Glutamatergic neuron (in vitro differentiated cells): ENCODE measurements at places on chromosomes 11 and 22. TPM values are rescaled to one million over a fixed set of nuclear protein-coding genes. Genes with fewer than 3 reads are reported as not detected.
A peak's percentile ranks its signal among the peaks of the same experiment; 100 is the strongest.

The TCN2 gene
- 4.1 TPM for total RNA-seq

The OR52N4 gene
- total RNA-seq = not detected

The INPPL1 gene
- 62.8 TPM for total RNA-seq

The KRTAP5-8 gene
- not detected for total RNA-seq

The ROM1 gene
- 1.3 TPM for total RNA-seq

The MFRP gene
- not detected for total RNA-seq

The C11orf87 gene
- 0.27 TPM for total RNA-seq

The KCTD14 gene
- total RNA-seq = 0.32 TPM

The ZNF214 gene
- total RNA-seq = 1.8 TPM

- no peak overlapping the region for H3K27ac ChIP-seq
- H3K27me3 ChIP-seq = peaks cover 2% of the 10 kb centered on the region
- peak; percentile 92 for DNase-seq
- H3K36me3 ChIP-seq = no peaks in the 10 kb centered on the region
- H3K4me1 ChIP-seq = no peaks in the 10 kb centered on the region
Observed at GRCh38 chr22:31977141-31977841, 33.0 kb downstream of the YWHAH start.

- peaks cover 7% of the 10 kb centered on the region for H3K27me3 ChIP-seq
- peaks cover 64% of the 10 kb centered on the region for H3K4me1 ChIP-seq
- H3K27ac ChIP-seq = peak overlapping the region; percentile 60
- DNase-seq = peak; percentile 28
- H3K4me3 ChIP-seq = peak overlapping the region; percentile 50
- H3K36me3 ChIP-seq = no peaks in the 10 kb centered on the region
Observed at GRCh38 chr11:134120143-134120850, 51.4 kb downstream of the JAM3 start.

- peaks cover 4% of the 10 kb centered on the region for H3K27me3 ChIP-seq
- DNase-seq = no peak
- peaks cover 5% of the 10 kb centered on the region for H3K36me3 ChIP-seq
- peaks cover 50% of the 10 kb centered on the region for H3K4me1 ChIP-seq
- H3K27ac ChIP-seq = no peak overlapping the region
- H3K4me3 ChIP-seq = peak overlapping the region; percentile 49
Observed at GRCh38 chr22:42909363-42910058, 52.4 kb upstream of the ARFGAP3 start.

DNA sequence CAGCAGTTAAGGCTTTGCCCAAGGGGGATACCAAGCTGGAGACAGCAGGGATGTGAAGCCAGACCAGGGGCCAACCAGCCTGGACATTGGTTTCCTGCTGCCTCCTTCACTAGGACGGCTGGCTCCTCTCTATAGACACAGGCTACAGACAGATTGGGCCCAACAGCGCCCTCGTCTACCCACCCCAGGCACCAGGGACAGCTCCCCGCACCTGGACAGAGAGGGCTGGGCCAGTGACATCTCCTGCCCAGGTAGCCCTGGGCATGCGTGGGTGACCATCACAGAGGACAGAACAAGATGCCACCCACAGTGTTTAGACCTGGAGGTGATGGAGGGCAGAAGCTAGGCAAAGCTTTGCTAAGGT, 1.2 kb downstream of the DKK3 start:
- H3K4me1 ChIP-seq = peaks cover 22% of the 10 kb centered on the region
- peaks cover 5% of the 10 kb centered on the region for H3K36me3 ChIP-seq
- H3K27ac ChIP-seq = peak overlapping the region; percentile 15
- peaks cover 2% of the 10 kb centered on the region for H3K27me3 ChIP-seq

GRCh38 chr11:14095882-14096281, 133.4 kb downstream of the SPON1 start:
- peaks cover 4% of the 10 kb centered on the region for H3K4me1 ChIP-seq
- H3K36me3 ChIP-seq = no peaks in the 10 kb centered on the region
- H3K27me3 ChIP-seq = no peaks in the 10 kb centered on the region
- no peak for DNase-seq
- H3K27ac ChIP-seq = no peak overlapping the region
- no peak overlapping the region for H3K4me3 ChIP-seq

- H3K4me1 ChIP-seq = peaks cover 9% of the 10 kb centered on the region
- peak overlapping the region; percentile 1 for H3K4me3 ChIP-seq
- peaks cover 13% of the 10 kb centered on the region for H3K36me3 ChIP-seq
Observed at GRCh38 chr11:47324520-47324919, 28.0 kb downstream of the MYBPC3 start.

DNA sequence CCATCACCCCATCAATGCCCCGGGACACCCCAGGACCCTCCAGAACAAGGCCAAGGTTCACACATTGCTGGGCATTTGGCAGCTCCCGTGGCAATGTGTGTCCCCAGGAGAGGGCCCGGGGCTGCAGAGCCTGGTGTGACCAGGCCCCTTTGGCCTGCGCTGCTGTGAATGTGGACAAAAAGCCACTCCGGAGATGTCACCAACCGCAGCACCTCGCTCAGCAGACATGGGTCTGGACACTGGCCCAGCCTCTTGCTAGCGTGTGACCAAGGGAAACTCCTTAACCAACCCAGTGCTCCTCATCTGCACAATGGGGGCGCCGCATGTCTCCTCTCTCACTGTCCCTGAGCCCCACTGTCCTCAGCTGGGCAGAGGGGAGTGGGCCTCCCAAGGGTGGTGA, 8.0 kb upstream of the CHADL start:
- H3K27me3 ChIP-seq = peaks cover 7% of the 10 kb centered on the region
- no peak for DNase-seq
- H3K36me3 ChIP-seq = no peaks in the 10 kb centered on the region
- H3K4me3 ChIP-seq = no peak overlapping the region
- H3K4me1 ChIP-seq = no peaks in the 10 kb centered on the region

DNA sequence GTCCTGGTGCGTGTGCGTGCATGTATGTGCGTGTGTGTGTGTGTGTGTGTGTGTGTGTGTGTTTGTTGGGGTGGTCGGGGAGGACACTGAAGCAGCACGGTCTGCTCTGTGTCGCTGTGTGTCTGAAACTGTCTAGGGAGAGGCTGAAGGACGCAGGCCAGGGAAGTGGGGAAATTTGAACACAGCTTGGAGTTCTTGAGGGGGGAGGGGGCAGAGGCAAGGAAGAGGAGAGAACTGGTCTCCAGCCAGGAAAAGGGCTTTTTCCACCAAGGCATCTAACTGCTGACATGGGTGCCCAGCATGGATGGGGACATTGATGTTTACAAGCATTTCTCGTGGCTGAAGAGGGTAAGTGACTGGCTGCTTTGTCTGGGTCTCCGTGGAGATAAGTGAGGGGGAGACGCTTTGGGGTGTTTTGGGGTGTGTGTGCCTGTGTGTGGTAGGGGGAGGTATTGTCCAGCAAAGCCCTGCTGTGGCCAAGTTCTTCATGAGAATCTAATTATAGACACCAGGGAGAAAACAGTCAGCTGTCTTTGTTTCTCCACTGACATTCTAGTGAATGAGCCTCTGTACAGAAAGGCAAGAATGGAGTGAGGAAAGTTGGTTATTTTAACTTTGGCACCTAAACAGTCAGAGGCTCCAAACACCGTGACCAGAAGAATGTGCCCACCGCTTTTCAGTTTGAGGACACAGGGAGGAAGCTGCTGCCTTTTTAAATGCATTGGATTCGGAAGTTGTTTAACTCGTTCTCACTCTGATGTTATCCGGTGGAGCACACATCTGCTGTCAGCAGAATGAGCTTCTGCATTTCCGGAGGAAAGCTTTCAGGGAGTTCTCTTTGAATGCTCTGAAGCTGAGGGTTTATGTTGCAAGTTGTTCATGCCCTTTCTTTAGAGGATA, 63.7 kb downstream of the PPFIBP2 start:
- no peak for DNase-seq
- peaks cover 17% of the 10 kb centered on the region for H3K4me1 ChIP-seq
- peak overlapping the region; percentile 47 for H3K4me3 ChIP-seq
- H3K27ac ChIP-seq = peak overlapping the region; percentile 56

DNA sequence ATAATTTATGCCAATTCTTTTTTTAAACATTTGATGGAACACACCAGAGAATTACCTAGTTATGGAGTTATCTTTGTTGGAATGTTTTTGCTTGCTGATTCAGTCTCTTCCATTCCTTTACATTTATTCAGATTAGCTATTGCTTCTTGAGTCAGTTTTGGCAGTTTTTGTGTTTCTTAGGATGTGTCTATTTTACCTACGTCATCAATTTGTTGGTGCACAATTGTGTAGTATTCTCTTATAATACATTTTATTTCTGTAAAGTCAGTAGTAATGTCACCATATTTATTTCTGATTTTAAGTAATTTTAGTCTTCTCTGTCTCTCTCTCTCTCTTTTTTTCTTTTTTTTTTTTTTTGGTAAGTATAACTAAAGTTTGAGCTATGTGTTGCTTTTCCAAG, 929.5 kb upstream of the RAG2 start:
- no peaks in the 10 kb centered on the region for H3K4me1 ChIP-seq
- no peak overlapping the region for H3K27ac ChIP-seq
- H3K27me3 ChIP-seq = no peaks in the 10 kb centered on the region
- no peak for DNase-seq
- H3K36me3 ChIP-seq = peaks cover 7% of the 10 kb centered on the region

DNA sequence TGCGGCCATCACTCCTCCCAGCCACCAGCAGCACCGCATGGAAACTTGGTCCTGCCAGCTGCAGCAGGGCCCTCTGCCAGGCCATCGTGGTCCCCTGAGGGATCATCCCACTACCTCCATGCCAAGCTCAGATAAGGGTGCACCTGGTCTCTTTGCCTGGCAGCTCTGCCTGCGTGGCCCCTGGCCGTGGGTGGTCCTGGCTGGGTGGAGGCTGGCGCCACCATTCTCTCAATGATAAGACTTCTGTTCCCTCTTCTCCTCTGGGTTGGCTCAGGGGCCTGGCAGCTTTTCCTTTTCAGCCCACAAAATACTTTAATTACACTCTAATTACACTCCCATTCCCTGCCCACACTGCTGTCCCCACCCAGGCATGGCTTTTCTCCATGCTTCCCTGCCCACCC, 26.8 kb upstream of the TSKU start:
- H3K4me1 ChIP-seq = peaks cover 3% of the 10 kb centered on the region
- H3K4me3 ChIP-seq = no peak overlapping the region
- DNase-seq = no peak

- H3K27ac ChIP-seq = no peak overlapping the region
- H3K4me1 ChIP-seq = peaks cover 6% of the 10 kb centered on the region
- no peak for DNase-seq
- H3K4me3 ChIP-seq = no peak overlapping the region
- H3K27me3 ChIP-seq = peaks cover 3% of the 10 kb centered on the region
- H3K36me3 ChIP-seq = no peaks in the 10 kb centered on the region
Observed at GRCh38 chr11:75275581-75275980, 35.0 kb downstream of the TPBGL start.
